GM23248 (cell line): ENCODE measurements at places on chromosomes 12 and 14. TPM values are rescaled to one million over a fixed set of nuclear protein-coding genes. Genes with fewer than 3 reads are reported as not detected.

The C3AR1 gene
- total RNA-seq = not detected in 2 replicates

The BCL2L14 gene
- not detected in 2 replicates for total RNA-seq

The ASIC1 gene
- 0.13 and 1.9 TPM in 2 replicates for total RNA-seq

The RAD51AP1 gene
- 13.1 and 13.2 TPM in 2 replicates for total RNA-seq

The KRT71 gene
- not detected in 2 replicates for total RNA-seq

GRCh38 chr12:120762086-120762485, 36.5 kb downstream of the ACADS start:
- DNase-seq = no peak

- peak; percentile 86 for DNase-seq
Measured at GRCh38 chr12:59115526-59115925, 195.2 kb upstream of the LRIG3 start.

GRCh38 chr14:22251090-22251489, 337.9 kb downstream of the DAD1 start:
- peak; percentile 3 for DNase-seq

DNA sequence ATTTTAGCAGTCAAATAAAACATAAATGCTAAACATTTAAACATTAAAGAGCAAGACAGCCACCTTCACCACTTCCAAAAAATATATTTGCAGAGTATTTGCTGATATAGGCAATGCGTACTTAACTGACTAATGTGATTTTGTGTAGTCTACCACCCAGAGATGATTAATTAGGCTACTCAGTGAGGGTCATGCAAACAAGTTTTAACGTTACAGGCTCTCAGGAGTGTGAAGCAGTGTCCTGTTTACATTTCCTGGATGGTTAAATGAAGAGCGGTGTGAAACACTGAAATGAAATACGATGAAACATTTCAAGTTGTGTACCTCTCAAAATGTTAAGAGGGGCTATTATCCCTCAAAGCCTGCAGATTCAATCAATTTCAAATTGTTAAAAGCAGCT, 165.8 kb upstream of the LRIG3 start:
- DNase-seq = no peak

GRCh38 chr14:73232984-73233383, 4.3 kb upstream of the PAPLN start:
- DNase-seq = no peak

- DNase-seq = no peak
Measured at GRCh38 chr14:79764323-79764722, 447.0 kb downstream of the DIO2 start.
